ENCODE measurements at places on chromosomes 5 and 9. TPM values are rescaled to one million over a fixed set of nuclear protein-coding genes. Genes with fewer than 3 reads are reported as not detected.

Gene RAB3C
- total RNA-seq: not detected

Gene OR1Q1
- total RNA-seq: not detected

Gene PALM2AKAP2
- total RNA-seq: not detected

Gene PPP2R2B
- 6.7 TPM for total RNA-seq

Gene HABP4
- total RNA-seq: 7.7 TPM

Gene INSYN2B
- not detected for total RNA-seq

Gene SLC27A6
- not detected for total RNA-seq

Gene ANKRD18A
- 0.19 TPM for total RNA-seq

GRCh38 chr5:34905564-34905963 lies 9.7 kb downstream of the RAD1 start:
- DNase-seq: no peak

DNA sequence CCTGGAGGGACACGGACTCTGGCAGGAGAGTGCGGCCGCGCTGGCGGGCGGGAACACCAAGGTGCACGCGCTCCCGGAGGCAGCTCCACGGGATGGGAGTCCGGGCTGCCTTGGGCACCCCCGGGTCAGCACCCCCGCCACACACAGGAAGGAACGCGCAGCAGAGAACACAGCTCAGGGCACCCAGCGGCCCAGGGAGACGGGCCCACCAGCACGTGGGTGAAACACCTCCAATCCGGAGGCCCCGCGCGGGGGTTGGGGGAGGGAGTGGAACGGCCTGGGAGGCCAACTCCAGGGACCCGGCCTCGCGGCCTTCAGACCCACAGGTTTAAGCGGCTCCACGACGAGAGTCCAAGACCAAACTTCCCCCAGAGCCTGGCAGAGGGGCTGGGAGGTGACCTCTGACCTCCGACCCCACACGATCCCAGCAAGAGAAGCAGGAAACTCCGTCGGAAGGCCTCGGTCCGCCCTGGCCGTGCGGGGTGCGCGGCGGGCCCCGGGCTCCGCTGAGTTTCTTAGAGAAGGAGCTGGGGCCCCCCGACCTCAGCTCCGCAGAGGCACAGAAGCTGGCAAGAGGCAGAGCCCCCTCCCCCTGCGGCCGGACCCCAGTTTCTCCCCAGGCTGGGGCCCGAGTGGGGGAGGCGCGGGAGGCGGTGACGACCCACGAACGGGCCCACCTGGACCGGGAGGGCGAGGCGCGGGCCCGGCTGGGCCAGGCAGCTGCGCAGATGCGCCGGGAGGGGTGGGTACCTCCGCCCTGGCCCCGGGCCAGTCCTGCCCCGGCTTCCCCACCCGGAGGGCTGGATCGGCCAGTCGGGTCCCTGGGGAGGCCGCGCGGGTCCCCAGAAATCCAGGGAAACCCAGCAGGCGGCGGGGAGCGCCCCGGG lies 851 bp downstream of the NACC2 start:
- DNase-seq: peak; percentile 77

GRCh38 chr5:112876362-112876761 lies 15.3 kb downstream of the SRP19 start:
- no peak for DNase-seq

DNA sequence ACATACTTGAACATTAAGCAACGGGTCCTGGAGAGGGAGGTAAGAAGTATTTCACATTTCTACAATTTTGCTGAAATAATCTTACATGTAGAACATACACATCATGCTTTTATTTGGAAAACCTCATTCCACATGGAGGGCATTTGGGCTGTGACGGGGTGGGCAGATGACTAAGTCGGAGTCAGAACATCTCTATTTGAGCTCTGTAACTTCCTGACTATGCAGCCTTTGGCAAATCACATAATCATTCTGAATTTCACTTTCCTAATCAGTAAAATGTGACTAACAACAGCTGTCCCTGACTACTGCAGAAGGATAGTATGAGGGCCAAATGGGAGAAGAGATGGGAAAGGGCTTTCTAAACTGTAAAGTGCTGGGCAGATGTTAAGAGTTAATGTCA lies 17.1 kb upstream of the IL6ST start:
- DNase-seq: no peak

DNA sequence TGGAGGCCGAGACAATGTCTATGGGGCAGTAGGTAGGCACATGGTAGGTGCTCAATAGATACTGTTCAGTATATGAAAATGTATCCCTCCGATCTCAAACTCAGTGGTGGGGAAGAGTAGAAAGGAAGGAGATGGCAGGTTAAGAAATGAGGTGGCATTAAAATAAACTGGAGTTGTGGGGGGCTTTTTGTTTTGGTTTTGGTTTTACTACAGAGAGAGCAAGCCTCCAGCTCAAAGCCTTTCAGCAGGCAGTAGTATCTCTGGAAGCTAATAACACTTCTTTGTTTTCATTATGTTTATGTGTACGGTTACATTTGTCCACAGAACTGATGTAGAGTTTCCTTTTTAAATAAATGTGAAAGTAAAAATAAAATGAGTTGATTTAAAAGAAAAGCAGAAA lies 8.6 kb downstream of the MFAP3 start:
- no peak for DNase-seq

- DNase-seq: no peak
Observed at GRCh38 chr9:17799369-17799768, 220.5 kb downstream of the SH3GL2 start.

DNA sequence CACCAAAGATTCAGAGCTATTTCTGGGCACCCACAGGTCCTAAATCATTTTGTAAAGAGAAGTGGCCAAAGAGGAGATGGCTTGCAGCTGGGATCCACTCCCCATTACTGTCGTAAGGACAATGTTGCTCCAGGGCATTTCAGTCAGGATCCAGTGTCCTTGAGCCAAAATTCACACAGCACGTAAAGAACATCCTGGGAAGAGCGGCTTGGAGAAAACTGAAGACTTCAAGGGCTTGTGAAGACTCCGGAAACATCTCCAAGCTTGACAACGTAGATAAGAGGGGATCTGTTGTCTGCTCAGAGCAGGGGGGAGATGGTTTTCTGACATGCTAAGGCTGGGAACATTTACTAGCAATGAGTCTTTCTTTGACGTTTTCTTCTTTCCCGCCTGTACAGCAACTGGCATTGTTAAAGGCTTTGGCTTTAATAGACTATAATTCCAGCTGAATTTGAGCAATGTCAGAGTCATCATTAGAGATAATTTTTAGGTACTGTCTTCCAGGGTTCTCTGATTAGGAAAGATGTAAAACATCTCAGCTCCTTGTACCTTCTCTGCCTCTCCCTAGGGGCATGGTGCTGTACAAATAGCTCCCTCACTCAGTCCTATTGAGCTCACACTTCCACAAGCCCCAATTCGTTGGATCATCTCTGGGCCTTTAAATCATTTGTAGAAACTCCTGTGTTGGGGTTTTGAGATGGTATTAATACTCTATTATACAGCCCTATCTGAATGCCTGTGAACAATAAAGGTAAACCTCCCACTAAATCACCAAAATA lies 39.7 kb downstream of the EGFLAM start:
- no peak for DNase-seq

DNA sequence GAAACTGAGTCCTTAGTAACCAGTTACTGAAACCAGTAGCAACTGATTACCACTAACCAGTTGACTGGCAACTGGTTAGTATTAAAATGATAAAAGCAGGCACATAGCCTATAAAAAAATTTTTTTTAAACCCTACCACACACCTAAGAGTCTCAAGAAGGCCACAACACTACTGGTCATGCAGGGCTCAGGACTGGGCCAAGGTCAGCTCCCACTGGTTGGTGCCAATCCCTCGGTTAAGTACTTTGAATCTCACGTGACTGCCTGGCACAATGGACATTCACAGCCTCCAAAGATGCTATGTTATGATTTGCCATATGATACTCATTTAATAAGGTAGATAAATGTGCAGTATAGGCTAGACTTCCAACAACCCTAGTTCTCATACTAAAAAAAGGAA lies 8.5 kb downstream of the ANKH start:
- DNase-seq: no peak

DNA sequence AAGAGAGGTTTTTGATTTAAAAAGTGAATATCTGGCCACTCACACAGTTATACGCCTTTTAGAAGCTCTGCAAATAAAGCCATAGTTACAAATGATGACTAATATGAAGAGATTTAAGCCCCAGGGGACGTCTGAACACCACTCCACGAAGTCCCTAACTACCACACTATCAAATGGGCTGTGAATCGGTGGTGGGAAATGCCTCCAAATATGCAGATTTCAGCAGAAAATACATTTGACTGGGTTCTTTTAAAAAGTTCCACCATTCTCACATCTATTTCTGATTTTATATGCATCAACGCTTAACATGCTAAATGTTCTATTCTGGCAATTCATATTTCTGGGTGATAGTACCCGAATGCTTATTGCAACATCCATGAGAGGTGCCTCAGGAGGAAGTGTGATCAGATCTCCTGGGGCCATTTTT lies 22.5 kb downstream of the TICAM2 start:
- no peak for DNase-seq

DNA sequence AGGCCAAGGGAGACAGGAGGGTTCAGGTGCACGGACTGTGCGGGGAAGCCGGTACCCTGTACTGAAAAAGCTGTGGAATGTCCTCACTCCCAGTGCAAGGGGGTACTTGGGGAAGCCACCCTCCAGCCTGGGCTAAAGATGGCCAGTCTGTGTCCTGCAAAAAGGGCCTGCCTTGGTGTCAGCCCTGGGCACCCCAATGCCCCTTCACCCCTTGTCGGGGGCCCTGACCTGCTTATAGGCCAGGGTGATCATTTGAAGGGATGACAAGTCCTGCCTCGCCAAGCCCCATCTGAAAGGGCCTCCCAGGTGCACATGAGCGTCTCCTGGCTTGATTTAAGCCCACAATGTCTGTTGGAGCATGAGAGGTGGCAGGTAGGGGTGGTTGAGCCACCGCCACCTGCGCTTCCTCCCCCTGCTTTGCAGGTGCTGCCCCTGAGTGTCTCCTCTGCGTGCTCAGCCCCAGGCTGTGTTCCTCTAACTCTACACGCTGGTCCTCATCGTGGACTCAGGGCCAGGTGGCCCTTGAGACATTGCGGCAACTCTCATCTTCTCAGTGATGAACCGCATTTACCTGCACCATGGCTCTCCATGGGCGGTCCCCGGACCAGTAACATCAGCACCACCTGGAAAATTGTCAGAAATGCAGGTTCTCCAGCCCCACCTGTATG lies 97.0 kb downstream of the ANKRD33B start:
- DNase-seq: no peak

DNA sequence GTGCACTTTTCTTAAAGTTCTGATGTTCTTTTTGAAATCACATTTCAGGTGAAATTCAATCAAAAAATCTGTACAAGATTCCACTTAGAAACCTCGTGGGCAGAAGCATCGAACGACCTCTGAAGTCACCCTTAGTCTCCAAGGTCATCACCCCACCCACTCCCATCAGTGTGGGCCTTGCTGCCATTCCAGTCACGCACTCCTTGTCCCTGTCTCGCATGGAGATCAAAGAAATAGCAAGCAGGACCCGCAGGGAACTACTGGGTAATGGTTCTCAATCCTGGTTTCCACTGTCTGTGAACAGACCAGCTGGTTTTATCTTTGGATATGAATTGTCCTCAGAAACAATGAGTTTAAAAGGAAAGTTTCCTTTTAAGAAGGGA lies 8.1 kb upstream of the SLC2A8 start:
- DNase-seq: no peak

DNA sequence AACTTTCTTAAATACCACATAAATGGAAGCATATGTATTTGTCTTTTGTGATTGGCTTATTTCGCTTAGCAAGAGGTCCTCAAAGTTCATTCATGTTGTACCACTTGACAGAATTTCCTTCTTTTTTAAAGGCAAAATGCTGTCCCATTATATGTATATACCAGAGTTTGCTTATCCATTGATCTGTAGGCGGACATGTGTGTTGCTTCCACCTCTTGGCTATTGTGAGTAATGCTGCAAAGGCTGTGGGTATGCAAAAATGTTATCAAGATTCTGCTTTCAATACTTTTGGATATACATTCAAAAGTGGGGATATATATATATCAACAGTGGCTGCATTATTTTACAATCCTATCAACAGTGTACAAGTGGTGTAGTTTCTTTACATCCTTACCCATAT lies 271.0 kb downstream of the PRR16 start:
- no peak for DNase-seq

GRCh38 chr5:137658324-137658723 lies 77.6 kb downstream of the KLHL3 start:
- no peak for DNase-seq

- peak; percentile 92 for DNase-seq
Observed at GRCh38 chr9:136799854-136800657, 3.9 kb downstream of the CCDC183 start.

- no peak for DNase-seq
Observed at GRCh38 chr5:62701036-62701435, 122.4 kb downstream of the LRRC70 start.

DNA sequence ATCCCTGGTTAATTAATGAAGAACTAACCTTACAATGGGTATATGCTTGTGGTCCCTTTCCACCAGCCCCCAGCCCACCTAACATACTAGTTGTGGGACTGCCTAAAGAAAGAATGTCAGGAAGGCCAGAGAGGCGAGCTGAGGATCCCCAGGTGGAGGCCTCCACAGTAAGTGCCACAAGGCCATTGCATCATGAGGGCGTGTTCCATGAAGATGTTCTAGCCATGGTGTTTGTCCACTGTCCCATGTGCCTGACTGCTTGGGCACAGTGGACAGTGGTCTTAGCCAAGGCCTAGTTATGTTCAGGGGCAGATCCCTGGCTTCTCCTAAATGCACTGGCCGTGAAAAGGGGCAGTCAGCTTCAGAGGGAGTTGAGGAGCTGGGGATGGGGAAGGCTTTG lies 21.1 kb downstream of the ZFP62 start:
- no peak for DNase-seq

DNA sequence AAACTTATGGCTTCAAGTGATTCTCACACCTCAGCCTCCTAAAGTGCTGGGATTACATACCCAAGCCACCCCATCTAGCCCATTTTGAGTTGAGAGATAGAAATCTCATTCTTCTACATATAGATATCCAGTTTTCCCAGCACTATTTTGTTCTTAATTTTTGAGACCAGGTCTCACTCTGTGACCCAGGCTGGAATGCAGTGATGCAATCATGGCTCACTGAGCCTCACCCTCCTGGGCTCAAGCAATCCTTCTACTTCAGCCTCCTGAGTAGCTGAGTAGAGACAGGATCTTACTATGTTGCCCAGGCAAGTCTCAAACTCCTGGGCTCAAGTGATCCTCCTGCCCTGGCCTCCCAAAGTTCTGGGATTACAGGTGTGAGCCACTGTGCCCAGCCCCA lies 60.9 kb upstream of the CTNNA1 start:
- no peak for DNase-seq

Measured in activated CD8-positive, alpha-beta memory T cell treated with anti-CD3 and anti-CD28 coated beads, Interleukin-2, amount 10 ng/mL, durations not matched to agents 7 days and 5 days (primary cell).